Activated CD4-positive, alpha-beta T cell treated with anti-CD3 and anti-CD28 coated beads, Interleukin-2, amount 10 ng/mL, durations not matched to agents 24 days and 14 days (primary cell): ENCODE measurements at places on chromosomes 6 and 20. TPM values are rescaled to one million over a fixed set of nuclear protein-coding genes. Genes with fewer than 3 reads are reported as not detected.

- no peak overlapping the region for H3K4me3 ChIP-seq
- no peak overlapping the region for H3K27ac ChIP-seq
- H3K4me1 ChIP-seq = no peaks in the 10 kb centered on the region
- peaks cover 14% of the 10 kb centered on the region for H3K27me3 ChIP-seq
Measured at GRCh38 chr6:106750946-106751345, 121.6 kb downstream of the QRSL1 start.

DNA sequence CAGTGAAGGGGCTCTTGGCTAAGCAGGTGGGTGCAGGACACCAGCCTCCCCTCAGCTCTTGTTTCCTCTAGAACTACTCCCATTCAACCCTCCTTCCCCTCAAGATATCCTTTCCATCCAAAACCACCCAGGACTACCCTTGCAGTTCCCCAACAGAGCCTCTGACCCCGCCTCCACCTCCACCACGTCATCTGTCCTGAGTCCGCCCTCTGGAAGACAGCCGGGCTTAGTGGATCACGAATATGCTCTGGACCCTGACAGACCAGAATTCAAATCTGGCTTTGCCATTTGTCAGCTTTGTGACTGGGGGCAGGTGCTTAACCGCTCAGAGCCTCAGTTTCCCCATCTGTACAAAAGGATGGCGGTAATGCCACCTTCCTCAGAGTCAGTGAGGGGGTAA, 31.4 kb downstream of the TFEB start:
- H3K27me3 ChIP-seq = no peaks in the 10 kb centered on the region
- H3K27ac ChIP-seq = no peak overlapping the region
- no peak overlapping the region for H3K4me3 ChIP-seq
- H3K36me3 ChIP-seq = peaks cover 7% of the 10 kb centered on the region

GRCh38 chr20:37522260-37523011, 1.4 kb downstream of the NNAT start:
- peaks cover 21% of the 10 kb centered on the region for H3K36me3 ChIP-seq
- H3K27me3 ChIP-seq = peaks cover 2% of the 10 kb centered on the region
- H3K4me3 ChIP-seq = no peak overlapping the region

CCN5 gene
- total RNA-seq = not detected in 2 replicates

SNAP25 gene
- 3.0 and 3.6 TPM in 2 replicates for total RNA-seq

PAK5 gene
- total RNA-seq = not detected in 2 replicates

PRDM1 gene
- 35.9 and 37.4 TPM in 2 replicates for total RNA-seq

- peaks cover 10% of the 10 kb centered on the region for H3K4me1 ChIP-seq
- peak; percentile 91 for DNase-seq
- no peaks in the 10 kb centered on the region for H3K36me3 ChIP-seq
Measured at GRCh38 chr6:104682722-104683643, 176.7 kb downstream of the HACE1 start.

DNA sequence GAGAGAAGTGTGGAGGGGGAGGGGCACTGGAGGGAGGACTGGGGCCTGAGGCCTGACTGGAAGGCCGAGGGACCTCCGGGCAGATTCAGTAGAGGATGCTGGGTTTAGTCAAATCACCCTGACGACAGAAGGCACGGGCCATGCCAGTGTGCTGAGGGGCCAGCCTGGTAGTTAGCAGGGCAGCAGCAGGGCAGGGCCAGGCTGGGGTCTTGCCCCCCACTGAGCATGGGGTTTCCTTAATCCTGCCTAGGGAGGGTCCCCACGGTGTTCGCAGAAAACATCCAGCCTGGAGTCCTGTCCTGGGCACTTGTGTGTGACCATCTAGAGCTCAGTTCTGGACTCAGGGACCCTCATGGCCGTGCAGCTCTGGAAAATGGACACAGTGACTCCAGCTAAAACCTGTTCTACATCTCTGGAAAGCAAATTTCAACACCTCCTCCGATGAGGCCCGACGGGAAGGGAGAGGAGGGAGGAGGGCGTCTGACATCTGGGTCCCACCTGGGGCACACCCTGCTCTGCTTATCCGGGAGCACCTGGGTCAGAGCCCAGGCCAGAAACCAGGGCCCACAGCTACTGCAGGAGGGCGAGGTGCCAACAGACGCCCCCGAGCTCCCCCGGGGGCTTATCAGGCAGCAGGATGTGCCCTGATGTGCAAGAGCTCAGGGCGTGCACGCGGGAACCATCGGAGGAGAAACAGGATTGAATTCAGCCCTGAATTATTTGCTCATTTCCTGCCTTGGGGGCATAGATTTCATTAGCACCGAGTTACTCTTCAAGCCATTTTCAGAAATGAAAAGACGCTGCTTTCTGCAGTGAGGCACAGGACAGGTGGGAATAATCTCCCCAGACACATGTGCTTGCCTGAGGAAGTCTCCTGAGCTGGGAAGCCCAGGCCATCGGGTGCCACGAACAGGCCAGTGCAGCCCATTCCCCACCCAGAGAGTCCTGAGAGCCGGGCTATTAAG, 78.0 kb upstream of the MPC1 start:
- no peak overlapping the region for H3K4me3 ChIP-seq
- no peak for DNase-seq
- H3K27ac ChIP-seq = no peak overlapping the region
- no peaks in the 10 kb centered on the region for H3K4me1 ChIP-seq
- no peaks in the 10 kb centered on the region for H3K36me3 ChIP-seq

GRCh38 chr6:79842376-79843040, 104.8 kb downstream of the ELOVL4 start:
- no peak overlapping the region for H3K27ac ChIP-seq
- H3K4me1 ChIP-seq = no peaks in the 10 kb centered on the region
- DNase-seq = no peak
- H3K4me3 ChIP-seq = no peak overlapping the region
- H3K27me3 ChIP-seq = no peaks in the 10 kb centered on the region

DNA sequence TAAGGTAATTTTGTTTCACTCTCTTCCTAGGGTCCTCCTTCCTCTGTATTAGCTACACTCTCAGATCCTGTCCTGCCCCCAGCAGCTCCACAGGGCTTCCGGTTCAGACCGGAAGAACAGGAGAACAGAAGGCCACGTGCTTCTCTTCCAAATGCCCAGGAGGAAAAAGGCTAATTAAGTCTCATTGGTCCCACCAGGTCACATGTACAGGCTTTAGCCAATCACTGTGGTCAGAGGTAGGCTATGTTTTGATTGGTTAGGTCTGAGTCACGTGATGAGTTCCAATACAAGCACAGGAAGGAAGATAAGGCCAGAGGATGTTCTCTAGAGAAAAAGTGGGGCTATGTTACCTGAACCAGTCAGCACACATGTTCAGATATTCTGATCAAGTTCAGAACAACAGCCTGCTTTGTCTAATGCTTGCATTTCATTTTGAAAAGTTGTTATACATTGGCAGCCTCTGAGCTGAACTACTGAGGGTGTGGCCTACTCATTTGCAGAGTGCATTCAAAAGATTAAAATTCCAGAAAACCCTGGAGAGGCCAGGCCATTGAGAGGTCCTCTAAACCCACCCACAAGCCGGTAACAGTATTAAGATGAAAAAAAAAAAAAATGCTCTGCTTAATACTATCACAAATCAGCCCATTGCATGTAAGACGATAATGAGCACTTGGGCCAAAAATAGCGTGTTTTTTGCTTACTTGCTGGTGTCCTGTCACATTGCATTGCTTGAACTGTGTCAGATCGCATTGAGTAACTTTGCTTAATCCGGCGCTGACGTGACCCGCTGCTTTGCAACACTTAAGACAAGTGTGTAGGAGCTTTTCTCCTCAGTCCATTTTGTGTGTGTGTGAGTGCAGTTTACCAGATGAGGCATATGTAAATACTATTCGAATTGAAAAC, 170.3 kb downstream of the TSHZ2 start:
- H3K4me3 ChIP-seq = no peak overlapping the region
- H3K36me3 ChIP-seq = peaks cover 24% of the 10 kb centered on the region
- H3K4me1 ChIP-seq = peaks cover 42% of the 10 kb centered on the region
- peak overlapping the region; percentile 69 for H3K27ac ChIP-seq
- no peaks in the 10 kb centered on the region for H3K27me3 ChIP-seq
- DNase-seq = no peak

DNA sequence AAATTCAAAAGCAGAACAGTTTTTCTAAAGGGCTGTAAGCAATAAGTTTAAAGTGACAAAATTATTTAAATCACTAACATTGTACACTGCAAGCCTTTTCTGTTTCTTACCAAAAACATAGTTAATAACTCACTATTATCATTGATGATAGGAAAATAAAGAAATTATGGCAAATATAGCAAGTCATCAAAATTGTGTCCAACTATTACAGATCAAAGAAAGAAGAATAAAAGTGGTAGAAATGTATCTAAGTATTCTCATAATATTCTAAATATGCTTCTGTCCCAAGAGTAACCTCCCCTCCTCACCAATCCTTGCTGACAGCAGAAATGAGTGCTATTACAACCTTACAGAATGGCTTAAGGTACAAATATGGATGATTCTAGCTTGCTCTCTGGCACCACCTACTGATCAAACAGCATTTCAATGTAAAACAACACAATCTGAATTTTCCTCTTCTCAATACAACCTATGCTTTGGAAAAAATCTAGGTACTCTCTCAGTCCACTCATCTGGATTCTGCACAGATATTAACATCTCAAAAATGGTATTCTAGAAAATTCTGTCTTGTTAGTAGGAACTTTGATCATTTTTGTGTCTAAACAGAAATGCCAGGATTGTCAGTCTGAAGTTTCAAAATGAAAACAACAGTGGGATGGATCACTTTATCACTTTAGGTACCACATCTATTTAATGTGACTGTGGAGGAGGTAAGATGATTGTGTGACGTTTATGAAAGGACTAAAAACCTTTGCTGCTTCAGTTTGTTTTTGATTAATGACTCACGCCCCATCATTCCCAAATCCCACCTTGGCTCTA, 40.9 kb downstream of the ZFP64 start:
- DNase-seq = peak; percentile 76
- H3K4me3 ChIP-seq = no peak overlapping the region
- H3K27me3 ChIP-seq = no peaks in the 10 kb centered on the region
- H3K36me3 ChIP-seq = peaks cover 7% of the 10 kb centered on the region
- no peak overlapping the region for H3K27ac ChIP-seq

GRCh38 chr6:35737413-35738211, 780 bp downstream of the ARMC12 start:
- peak; percentile 80 for DNase-seq
- no peaks in the 10 kb centered on the region for H3K27me3 ChIP-seq
- no peaks in the 10 kb centered on the region for H3K36me3 ChIP-seq
- H3K4me1 ChIP-seq = peaks cover 23% of the 10 kb centered on the region
- H3K27ac ChIP-seq = peak overlapping the region; percentile 27

NCOA3 gene
- total RNA-seq = 140 TPM in 2 replicates

GRCh38 chr20:24296477-24297261, 172.8 kb upstream of the SYNDIG1 start:
- no peak overlapping the region for H3K27ac ChIP-seq
- H3K4me1 ChIP-seq = no peaks in the 10 kb centered on the region
- no peak for DNase-seq
- no peak overlapping the region for H3K4me3 ChIP-seq
- no peaks in the 10 kb centered on the region for H3K36me3 ChIP-seq

- H3K27me3 ChIP-seq = no peaks in the 10 kb centered on the region
- no peaks in the 10 kb centered on the region for H3K4me1 ChIP-seq
- no peak overlapping the region for H3K27ac ChIP-seq
- no peaks in the 10 kb centered on the region for H3K36me3 ChIP-seq
- no peak overlapping the region for H3K4me3 ChIP-seq
- peak; percentile 60 for DNase-seq
Measured at GRCh38 chr6:56570413-56571359, 72.0 kb downstream of the DST start.

MANEA gene
- 22.6 and 23.1 TPM in 2 replicates for total RNA-seq

DNA sequence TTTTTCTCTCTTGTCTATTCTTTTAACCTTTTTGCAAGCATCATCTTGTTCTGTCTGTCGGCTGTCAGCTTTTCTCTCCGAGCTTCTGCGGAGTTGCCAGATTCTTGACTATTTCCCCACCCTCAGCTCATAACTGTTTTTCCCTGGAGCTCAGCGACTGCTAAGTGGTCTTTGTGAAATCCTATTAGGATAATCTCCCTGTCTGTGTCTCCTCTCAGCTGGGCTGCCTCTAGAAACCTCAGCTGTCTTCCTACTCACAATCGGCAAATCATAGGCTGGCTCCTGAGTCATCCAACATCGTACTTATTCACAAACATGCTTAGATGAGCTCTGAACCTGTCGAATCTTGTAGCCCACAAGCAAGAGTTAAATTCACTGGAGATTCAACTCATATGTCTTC, 332.3 kb downstream of the PTPRT start:
- H3K4me3 ChIP-seq = no peak overlapping the region
- H3K4me1 ChIP-seq = no peaks in the 10 kb centered on the region
- no peaks in the 10 kb centered on the region for H3K36me3 ChIP-seq
- H3K27ac ChIP-seq = no peak overlapping the region

GRCh38 chr6:51934098-51934497, 153.3 kb downstream of the PKHD1 start:
- peaks cover 1% of the 10 kb centered on the region for H3K27me3 ChIP-seq
- DNase-seq = no peak

DNA sequence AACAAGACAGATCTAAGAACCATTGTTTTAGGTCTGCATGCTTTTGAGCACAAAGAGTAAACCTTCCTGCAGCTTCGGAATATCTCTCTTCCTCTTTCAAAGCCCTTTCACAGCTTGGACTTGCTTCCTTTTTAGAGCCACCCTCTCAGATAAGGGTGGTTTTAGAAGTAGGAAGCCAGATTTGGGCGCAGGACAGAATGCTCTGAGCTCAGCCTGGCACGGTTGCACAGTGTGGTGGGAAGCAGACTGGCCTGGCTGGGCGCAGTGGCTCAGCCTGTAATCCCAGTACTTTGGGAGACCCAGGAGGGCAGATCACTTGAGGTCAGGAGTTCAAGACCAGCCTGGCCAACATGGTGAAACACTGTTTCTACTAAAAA, 35.6 kb upstream of the PNRC1 start:
- H3K27me3 ChIP-seq = no peaks in the 10 kb centered on the region
- DNase-seq = no peak
- H3K4me1 ChIP-seq = peaks cover 4% of the 10 kb centered on the region

GRCh38 chr6:87846434-87846833, 144.4 kb upstream of the AKIRIN2 start:
- no peaks in the 10 kb centered on the region for H3K36me3 ChIP-seq
- no peak overlapping the region for H3K4me3 ChIP-seq
- no peak for DNase-seq
- H3K27me3 ChIP-seq = peaks cover 29% of the 10 kb centered on the region

- no peak overlapping the region for H3K27ac ChIP-seq
- H3K4me1 ChIP-seq = no peaks in the 10 kb centered on the region
- DNase-seq = no peak
Measured at GRCh38 chr6:158498362-158498761, 61.5 kb upstream of the TMEM181 start.

CCR6 gene
- total RNA-seq = not detected in 2 replicates

- H3K36me3 ChIP-seq = no peaks in the 10 kb centered on the region
- H3K4me1 ChIP-seq = no peaks in the 10 kb centered on the region
- no peak overlapping the region for H3K4me3 ChIP-seq
Measured at GRCh38 chr6:94344866-94345265, 925.5 kb upstream of the EPHA7 start.

DNA sequence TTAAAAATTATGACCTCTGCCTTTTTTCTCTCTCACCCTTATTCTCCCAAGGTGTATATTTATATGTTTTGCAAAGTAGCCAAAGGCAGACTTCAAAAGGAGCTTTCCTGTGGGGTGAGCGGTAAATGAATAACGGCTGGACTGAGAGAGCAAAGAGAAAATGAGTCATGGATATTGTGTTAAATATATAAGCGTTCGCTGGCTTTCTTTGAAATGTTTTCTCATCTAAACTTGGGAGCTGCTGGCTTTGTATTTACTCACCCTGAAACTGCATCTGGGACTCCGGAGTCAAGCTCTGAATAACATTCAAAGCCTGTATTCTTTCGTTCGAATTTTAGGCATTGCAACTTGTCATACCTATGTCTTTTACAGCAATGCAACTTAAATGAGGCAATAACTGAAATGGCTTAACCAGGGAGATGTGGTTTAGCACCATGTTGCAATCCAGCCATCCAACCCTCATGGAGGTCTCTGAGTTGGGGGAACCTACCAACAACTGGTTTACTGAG, 32.0 kb downstream of the ATXN1 start:
- no peaks in the 10 kb centered on the region for H3K27me3 ChIP-seq
- DNase-seq = no peak

MBOAT1 gene
- total RNA-seq = 11.8 and 12.8 TPM in 2 replicates

NHLRC1 gene
- total RNA-seq = 0.09 and 0.26 TPM in 2 replicates
